ENCODE measurements at places on chromosomes 1 and 21.

DNA sequence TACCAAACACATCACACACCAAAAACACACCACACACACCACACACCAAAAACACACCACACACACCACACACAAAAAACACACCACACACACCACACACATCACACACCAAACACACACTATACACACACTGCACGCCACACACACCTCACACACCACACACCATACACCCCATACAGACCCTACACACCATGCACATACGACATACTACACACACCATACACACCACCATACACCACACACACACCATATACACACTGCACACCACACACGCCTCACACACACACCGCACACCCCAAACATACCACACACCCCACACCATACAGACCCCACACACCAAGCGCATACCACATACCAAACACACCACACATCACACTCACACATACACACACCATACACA, 226.9 kb upstream of the PKN2 start:
- DNase-seq: no peak

DNA sequence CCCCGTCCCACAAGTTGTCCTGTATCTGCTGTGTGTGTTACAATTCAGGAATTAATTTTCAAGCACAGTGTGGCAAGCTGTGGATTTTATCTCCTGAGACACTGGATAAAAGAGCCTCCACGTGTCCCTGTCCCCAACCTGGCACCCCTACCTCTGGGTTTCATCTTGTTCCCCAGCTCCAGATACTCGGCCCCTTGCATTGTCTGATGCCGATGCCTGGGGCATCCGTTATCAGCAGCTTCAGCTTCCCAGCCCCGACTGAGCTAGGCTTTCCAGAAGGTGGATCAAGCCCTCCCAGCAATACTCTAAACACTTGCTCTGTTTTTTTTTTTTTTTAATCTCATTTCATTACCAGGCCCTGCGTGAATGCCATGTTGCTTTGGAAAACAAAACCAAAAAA, 159.4 kb downstream of the PLXNA2 start:
- DNase-seq: no peak

GRCh38 chr1:8520483-8520966, 202.6 kb downstream of the SLC45A1 start:
- no peak for DNase-seq

GRCh38 chr1:224096773-224097172, 17.1 kb upstream of the FBXO28 start:
- DNase-seq: no peak

DNA sequence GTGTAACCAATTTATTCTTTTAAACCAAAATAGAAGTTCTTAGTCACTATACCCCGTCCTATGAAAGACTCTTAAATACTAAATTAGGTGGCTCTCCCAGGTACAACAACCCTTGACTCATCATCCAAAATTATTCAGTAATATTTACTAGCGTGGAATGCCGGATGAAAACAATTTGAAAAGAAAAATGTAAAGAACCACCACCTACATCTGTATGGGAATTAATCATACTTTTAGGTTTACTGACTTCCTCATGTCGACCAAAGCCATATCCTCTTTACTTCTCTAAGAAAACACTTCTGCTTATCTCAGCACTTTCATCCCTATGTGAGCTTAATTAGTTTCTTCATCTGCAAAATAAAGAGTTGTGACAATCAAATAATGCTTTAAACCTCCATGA, 139.6 kb downstream of the AKT3 start:
- DNase-seq: no peak

DNA sequence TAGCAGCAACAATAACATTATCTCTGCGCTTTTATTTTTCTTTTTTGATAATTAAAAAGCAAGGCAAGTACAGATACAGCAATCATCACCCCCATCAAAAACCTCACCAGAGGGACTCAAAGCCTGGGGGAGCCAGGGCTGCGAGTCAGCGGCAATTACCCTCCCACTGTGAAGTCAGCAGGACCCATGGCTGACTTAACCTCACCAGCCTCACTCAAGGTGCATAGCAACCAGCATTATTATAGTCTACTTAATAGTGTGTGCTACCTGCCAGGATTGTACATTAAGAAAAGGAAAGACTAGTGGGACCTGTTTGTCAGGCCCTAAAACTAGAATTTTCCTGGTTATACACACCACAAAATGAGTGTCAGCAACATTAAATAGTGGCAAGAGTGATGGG, 28.9 kb upstream of the SERBP1 start:
- no peak for DNase-seq

GRCh38 chr1:227396539-227397353, 78.5 kb upstream of the CDC42BPA start:
- no peak for DNase-seq

DNA sequence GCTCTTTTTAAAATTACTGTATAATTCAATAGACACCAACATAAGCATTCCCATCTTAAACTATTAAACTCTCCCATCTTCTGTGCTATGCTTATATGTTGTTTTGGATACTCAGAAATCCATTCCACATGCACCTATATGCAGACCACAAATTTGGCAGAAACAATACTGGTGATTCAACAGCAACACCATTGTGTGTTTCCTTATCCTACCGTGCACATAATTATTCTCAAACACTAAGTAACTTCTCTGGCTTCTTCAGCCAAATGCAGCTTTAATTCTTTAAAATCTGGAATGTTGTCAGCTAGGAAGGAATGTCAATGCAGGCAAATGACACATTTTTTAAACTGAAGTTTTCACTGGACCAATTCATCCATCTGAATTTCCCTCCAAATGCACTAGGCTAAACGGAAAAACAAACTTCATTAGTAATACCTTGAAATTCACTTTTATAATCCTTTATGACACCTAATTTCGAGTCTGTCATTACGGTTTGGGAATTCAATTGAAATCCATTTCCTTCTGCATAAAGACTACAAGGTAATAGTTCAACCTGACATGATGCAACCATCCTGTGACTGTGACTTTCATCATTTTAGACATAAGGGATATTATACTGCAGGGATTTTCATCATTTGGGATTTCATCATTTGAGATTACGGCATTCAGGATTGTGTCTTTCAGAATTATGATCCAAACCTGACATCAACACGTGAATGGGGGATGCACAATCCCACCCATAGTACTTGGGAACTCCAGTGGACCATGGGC, 308.5 kb downstream of the LTN1 start:
- DNase-seq: no peak

DNA sequence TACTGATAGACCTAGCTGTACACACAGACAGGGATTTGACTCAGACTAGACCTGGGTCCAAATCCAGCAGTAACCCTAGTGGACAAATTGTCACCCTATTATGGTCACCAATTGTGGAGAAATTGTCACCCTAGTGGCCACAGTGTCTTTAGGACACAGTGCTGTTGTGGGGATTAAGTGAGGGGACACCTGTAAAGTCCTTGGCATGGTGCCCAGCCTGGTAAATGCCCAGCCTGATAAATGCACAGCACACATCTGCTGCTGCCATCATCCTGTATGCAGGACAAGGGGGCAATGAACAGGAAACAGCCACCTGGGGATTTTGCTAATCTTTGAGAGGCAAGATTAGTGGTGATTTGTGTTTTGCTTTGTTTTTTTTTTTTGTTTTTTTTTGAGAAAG, 2.3 kb downstream of the TMEM61 start:
- DNase-seq: no peak

GRCh38 chr1:160144921-160145320, 6.5 kb upstream of the ATP1A4 start:
- DNase-seq: no peak

- peak; percentile 26 for DNase-seq
These were observed 607 bp downstream of the BTG3 start for GRCh38 chr21:17612023-17612564.
